ENCODE measurements at places on chromosomes 5 and 9.

DNA sequence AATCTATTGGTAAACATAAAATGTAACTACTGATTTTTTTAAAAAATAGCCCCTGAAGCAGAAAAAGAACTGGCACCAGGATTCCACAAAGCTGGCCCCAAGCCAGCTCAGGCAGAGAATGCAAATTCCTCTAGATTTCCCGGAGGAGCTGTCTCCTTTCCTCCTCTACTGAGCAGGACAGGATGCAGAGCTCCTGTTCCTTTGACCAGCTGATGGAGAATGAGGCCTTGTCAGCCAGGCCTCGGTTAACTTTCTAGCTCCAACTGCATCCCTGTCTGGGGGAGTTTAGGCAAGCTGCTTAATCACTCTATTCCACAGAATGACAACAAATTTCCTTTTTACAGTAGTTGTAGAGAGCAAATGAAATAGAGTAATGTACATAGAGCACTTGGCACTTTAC lies 155.5 kb downstream of the GNAQ start:
- DNase-seq: no peak

- no peak for DNase-seq
Measured at GRCh38 chr5:90740244-90740799, 181.7 kb downstream of the ADGRV1 start.

- DNase-seq: no peak
Measured at GRCh38 chr9:21994556-21995005, at the start of gene CDKN2B-AS1. CDKN2B-AS1 (plus strand) TSS chr9:21994791.

DNA sequence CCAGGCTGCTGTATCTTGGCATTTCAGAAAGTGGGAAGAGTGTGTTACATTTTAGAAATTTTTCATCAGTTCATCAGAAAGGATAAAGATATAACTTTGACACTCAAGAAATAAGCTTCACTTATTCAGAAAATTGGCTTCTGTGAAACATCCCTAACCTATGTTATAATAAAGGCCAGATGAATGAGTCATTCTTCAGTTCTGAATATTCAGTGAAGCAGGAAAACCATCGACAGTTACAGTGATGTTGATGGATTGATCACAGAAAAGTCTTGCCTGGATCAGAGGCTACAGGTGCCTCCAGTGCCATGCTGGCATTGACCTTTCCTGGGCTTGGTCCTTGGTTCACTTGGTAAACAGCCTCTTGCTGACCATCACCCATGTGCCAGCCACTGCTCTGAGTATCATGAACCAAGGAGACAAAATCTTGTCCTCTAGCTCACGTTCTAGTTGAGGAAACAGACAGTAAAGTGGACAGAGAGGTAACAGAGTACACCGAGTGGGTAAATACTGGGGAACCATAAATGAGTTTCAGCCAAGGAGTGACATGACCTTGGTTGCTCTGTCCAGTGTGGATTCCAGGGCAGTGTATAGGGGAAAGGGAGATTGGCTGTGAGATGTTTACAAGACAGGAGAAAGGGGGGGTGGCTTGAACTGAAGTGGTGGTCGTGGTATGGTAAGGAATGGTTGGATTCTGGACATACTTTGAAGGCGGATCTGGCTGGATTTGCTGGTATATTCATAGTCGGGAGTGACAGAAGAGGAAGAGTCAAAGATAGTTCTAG lies 98.6 kb downstream of the AMBP start:
- no peak for DNase-seq

DNA sequence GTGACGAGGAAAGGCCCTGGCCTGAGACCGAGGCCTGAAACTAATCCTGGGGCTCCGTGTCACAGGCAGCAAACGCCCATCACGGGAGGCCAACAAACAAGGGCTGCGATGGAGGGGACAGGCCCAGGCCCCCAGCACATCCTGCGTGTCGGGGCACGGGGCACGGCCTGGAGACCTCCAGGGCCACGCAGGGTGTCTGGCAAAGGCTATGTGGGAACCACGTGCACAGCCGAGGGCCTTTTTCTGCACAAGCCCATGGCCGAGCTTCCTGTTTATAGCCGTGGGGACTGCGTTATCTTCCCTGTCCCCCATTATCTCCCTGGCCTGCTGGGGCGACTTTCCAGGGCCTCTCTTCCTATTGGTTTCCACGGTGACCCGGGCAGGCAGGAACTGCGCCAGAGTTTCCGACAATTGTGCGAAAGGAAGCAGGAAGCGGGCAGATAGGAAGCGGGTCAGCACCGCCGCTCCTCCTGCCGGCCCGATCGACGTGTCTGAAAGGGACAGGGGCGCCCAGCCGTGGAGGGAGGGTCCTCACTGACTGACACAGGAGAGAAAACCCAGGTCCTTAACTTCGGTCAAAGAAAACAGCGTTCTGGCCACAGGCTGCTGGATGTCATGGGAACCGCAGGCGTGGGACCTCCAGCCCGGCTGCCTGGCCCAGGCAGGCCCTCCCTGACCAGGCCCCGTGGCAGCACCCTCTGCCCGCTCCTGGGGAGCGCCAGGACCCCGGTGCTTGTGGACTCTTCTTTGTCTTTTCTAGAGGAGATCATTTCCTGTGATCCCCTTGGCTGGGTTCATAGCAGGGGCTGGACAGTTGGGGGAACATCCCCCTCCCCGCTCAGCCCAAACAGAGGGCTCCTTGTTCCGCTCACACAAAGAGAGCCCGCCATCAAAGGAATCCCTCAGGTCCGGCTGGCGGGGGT lies 29.1 kb upstream of the SEC16A start:
- no peak for DNase-seq

DNA sequence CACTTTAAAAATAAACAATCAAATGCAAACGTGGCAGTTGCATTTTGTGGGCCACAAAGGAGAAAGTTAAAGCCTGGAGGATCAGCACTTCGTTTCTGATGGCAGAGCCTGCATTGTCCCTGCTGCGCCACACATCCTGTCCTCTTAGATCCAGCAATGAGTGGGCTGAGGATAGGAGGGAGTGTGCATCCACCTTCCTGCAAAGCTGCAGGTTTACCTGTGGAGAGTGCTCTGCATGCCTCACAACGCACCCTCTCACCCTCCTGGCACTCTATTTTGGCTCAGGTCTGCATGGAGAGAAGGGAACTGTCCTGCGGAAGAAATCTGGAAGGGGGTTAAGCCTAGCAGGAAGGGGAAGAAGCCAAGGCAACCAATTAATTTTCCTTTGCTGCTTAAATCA lies 212.2 kb upstream of the SLC24A2 start:
- no peak for DNase-seq

DNA sequence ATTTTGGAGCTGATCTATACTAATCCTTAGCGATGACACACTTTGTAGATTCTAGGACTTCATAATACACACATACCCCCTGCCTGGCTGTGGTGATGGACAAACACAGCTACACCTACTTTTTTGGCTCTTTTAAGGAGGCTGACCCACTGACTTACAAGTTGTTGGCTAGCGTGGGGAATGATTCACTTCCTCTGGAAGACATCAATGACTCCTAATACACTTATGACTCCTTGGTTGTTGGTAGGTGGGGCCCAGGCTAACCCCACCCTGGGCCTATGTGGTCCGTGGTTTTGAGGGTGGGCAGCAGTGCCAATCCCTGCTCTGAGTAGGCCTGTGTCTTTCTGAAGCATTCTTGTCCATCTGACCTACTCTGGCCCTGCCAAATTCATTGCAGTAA lies 144.4 kb downstream of the SLC12A2 start:
- DNase-seq: no peak

GRCh38 chr5:142795251-142795650 lies 25.1 kb downstream of the ARHGAP26 start:
- DNase-seq: no peak

GRCh38 chr5:60229691-60230185 lies 336.2 kb upstream of the PDE4D start:
- DNase-seq: no peak

DNA sequence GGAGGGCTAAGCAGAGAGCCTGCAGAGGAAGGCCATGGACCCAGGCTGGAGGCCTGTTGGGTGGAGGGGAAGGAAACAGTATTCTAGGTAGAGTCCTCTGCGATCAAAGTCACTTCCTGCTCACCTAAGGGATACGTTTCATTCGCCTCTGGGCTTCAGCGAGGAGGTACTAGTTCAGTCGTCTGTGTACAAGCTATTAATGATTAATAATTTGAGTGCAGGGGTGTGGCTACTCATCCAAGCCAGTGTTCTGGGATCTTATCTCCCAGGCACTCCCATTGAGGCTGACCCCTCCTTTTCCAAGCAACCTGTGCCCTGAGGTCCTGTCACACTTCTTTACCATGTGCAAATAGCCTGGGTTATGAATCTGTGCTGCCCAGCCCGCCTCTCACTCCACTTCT lies 25.2 kb downstream of the RALGPS1 start:
- no peak for DNase-seq

- DNase-seq: no peak
Measured at GRCh38 chr5:78221964-78222451, 72.5 kb downstream of the AP3B1 start.

DNA sequence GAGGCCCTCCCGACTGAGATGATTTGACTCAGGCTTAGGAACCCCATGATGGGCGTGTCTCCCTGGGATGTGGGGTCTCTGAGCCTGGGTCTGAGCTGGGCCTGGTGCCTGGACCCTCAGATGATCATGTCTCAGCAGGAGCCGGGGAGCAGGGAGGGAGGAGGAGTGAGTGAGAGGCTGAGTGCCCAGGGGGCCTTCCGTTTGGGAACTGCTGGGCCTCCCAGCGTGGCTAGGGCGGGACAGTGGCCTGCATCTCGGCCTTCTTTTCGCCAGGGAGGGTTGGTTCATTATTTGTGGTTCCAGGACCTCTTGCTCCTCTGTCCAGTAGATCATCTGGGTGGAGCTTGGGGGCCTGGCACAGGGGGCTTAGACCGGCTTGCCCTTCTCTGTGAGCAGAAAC lies 5.6 kb downstream of the PRRX2 start:
- no peak for DNase-seq

- DNase-seq: no peak
Measured at GRCh38 chr5:149141957-149142851, 911 bp downstream of the ABLIM3 start.

- no peak for DNase-seq
Measured at GRCh38 chr5:112533362-112533761, 114.3 kb upstream of the EPB41L4A start.

GRCh38 chr5:56356121-56356835 lies 123.1 kb upstream of the ANKRD55 start:
- no peak for DNase-seq

- DNase-seq: no peak
Measured at GRCh38 chr9:91770229-91770628, 179.8 kb downstream of the ROR2 start.

DNA sequence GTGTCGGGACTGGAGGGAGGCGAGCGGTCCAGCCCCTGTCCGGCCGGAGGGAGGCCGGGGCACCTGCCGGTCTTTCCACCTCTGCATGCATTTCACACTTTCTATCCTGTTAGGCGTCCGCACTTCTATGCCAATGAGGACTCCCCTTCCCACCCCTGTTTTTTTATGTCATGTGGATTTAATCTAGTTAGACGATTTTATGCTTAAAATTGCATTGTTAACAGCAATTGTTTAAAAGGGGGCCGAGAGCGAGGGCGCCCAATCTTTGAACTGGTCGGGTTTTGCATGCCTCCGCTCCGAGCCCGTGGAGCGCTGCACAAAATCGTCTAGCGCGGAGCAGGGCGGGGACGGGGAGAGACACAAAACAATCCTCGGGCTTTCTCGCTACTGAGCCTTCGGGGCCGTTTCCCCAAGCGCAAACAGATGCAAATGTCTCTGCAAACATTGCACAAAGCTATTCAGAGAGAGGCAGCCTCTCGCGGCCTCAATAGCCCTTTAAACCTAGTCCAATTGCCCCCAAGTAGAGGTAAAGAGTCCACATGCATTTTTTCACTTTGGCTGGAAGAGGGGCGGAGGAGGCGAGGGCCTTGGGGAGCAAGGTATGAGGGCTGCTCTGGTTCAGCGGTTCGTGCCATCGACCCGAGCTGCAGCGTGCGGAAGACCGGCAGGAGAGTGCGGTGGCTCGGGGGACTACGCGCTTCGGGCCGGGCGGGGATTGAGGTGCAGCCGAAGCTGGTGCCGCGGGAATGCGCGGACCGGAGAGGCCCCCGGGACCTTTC lies 37.5 kb upstream of the TIFAB start:
- no peak for DNase-seq

- DNase-seq: no peak
Measured at GRCh38 chr5:119385136-119385535, 29.3 kb downstream of the TNFAIP8 start.

- DNase-seq: no peak
Measured at GRCh38 chr9:33858423-33858822, 41.5 kb downstream of the UBE2R2 start.

- no peak for DNase-seq
Measured at GRCh38 chr5:111676926-111677415, 80.0 kb downstream of the NREP start.

- DNase-seq: no peak
Measured at GRCh38 chr5:179134511-179134910, 74.3 kb downstream of the ZNF354C start.

- DNase-seq: no peak
Measured at GRCh38 chr9:36576866-36577265, 4.2 kb downstream of the MELK start.

DNA sequence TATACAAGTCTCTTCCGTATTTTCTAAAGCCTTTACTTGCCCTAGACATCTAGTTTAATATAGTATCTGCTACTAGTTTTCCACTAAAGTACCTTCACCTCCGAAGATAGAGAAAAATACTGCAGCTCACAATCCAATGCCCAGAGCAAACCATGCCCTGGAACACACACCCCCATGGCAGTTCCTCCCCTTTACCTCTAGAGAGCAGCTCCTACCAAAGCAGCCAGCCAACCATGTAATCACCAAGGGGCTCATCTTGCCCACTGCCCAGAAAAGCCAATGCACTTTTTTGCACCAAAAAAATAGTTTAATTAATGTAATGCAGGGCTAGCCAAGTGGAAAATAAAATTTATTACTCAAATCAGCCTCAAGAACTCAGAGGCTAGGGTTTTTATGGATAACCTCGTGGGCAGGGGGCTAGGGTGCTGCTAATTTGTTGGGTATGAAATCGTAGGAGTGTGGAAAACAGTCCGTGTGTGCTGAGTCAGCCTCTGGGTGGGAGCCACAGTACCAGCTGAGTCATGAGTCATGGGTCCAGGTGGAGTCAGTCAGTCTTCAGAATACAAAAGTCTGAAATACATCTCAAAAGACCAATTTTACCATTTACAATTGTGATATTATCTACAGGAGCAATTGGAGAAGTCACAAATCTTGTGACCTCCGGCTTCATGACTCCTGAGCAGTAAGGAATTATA lies 120.1 kb upstream of the ACO1 start:
- DNase-seq: no peak

GRCh38 chr9:15641291-15641690 lies 88.4 kb downstream of the CCDC171 start:
- DNase-seq: no peak

- no peak for DNase-seq
Measured at GRCh38 chr9:114081441-114082016, 3.4 kb upstream of the AMBP start.

- DNase-seq: no peak
Measured at GRCh38 chr9:16985559-16986348, 115.3 kb upstream of the BNC2 start.

- DNase-seq: no peak
Measured at GRCh38 chr5:29208024-29208423, 1985.5 kb upstream of the CDH6 start.

GRCh38 chr5:159972538-159973362 lies 36.2 kb upstream of the TTC1 start:
- no peak for DNase-seq

- no peak for DNase-seq
Measured at GRCh38 chr5:113390224-113390623, 44.6 kb downstream of the TSSK1B start.

All from esophagus squamous epithelium (tissue), 5 donors.